ENCODE measurements at places on chromosomes 2 and 18.

GRCh38 chr2:139080244-139080643 is 300.1 kb upstream of the NXPH2 start:
- no peak for DNase-seq

- peak; percentile 1 for DNase-seq
These were observed 226.0 kb upstream of the LRRTM1 start for GRCh38 chr2:80530442-80531064.

GRCh38 chr2:86337244-86337835 is at the start of gene REEP1:
Gene REEP1 (minus strand): TSS chr2:86337626. CDS start chr2:86337510, 116 bp downstream.
- no peak for DNase-seq

GRCh38 chr2:16302431-16303272 is 362.3 kb downstream of the MYCN start:
- no peak for DNase-seq

DNA sequence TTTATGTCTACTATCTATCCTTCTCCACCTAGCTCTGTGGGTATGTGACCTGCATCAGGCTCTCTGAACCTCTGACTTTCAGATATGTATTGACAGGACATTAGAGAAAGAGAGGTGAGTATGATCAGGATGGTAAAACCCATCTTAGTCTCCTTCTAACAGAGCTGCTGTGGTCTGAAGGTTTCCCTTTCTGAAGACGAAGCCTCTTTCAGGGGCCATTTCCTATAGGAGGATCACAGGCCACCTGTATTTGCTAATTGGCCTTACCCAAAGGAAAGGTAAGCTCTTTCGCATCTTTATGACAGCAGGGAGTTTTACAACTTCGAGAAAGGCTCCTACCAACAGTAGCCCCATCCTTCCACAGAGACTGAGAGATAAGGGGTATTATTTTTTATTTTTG is 442.9 kb downstream of the KCNJ3 start:
- no peak for DNase-seq

GRCh38 chr2:108154366-108155061 is 85.3 kb upstream of the SULT1C3 start:
- DNase-seq, result no peak

- no peak for DNase-seq
These were observed 70.2 kb downstream of the NGEF start for GRCh38 chr2:232942831-232943230.

GRCh38 chr2:71309-72035 is 25.2 kb upstream of the FAM110C start:
- DNase-seq, result no peak

DNA sequence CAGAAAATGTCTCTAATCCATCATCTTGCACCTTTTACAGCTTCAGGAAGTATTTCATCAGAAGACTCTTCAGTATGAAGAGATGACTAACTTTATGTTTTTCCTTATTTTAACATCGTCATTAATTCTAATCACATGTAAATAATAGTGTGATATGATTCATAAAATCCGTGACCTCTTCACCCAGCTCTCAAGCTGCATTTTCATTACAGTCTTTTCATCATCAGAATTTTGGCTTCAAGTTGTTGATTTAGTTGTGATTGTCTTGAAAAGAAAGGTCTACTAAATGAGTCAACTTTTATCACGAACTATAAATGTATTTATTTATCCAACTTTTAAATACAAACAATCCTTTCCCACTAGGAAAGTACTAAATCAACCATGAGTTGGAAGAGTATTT is 410.3 kb downstream of the LRP1B start:
- DNase-seq, result no peak

GRCh38 chr2:42974721-42975717 is 182.6 kb upstream of the HAAO start:
- no peak for DNase-seq

GRCh38 chr2:73089270-73090030 is 17.9 kb upstream of the SFXN5 start:
- DNase-seq, result no peak

DNA sequence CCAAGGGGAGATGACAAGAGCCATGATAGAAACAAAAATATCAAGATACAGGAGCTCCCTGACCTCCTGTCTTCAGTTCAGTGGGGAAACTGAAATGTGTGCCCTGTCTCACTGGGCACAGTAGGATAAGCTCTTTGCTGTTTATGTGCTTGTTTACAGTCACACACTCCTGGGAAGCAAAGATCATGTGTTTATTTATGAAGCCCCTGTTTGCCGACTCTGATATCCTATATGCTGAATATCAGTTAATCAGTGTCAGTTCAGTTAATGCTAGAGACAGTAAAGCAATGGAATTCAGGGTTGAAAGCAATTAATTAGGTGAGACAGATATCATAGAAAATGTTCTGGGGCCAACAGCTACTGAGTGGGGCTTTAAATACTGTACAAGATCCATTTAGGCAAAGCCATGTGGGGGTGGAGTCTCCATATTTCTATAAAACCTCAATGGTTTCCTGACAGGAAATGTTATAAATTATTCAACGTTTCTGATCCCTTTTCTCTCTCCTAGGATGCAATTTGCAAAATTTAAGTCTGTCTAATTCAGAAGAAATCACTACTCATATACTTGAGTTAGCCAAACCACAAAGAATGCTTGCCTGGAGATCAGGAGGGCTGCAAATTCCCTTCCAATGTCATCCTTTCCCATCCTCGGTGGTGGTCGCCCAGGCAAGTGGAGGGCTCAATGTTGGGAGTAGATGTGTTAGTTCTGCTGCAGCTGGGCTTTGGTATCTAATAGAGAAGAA is 551.3 kb downstream of the CMPK2 start:
- no peak for DNase-seq

- DNase-seq, result no peak
These were observed 100.2 kb upstream of the UBXN4 start for GRCh38 chr2:135641156-135642068.

DNA sequence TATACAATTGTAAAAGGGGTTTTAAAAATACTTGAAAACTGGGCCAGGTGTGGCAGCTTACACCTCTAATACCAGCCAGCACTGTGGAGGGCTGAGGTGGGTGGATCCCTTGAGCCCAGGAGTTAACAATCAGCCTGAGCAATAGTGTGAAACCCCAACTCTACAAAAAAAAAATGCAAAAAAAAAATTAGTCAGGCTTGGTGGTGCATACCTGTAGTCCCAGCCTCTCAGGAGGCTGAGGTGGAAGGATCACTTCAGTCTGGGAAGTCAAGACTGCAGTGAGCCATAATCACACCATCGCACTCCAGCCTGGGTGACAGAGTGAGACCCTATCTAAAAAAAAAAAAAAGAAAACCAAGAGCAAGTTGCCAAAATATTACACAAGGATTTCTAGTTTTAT is 182.7 kb downstream of the UBE2E3 start:
- no peak for DNase-seq

DNA sequence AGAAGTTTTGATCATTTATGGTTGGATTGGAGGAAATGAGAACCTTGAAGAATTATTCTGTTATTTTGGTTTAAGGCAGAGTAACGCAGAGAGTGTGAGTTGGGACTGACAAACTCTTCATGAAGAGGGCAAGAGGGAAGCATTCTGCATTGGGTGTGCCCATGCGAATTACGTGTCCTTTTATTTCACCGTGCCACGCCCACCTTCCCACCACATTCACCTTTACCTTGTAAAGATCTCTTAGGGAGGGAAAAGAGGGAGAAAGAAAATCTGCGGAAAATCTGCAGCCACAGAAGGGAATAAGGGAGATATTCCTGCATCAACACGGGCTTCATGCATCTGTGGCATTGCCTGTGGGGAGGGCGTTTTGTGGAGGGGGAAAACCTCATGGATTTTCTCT is 31.8 kb downstream of the SLC9A4 start:
- no peak for DNase-seq

- DNase-seq, result no peak
These were observed 188.8 kb downstream of the ZEB2 start for GRCh38 chr2:144330951-144331673.

DNA sequence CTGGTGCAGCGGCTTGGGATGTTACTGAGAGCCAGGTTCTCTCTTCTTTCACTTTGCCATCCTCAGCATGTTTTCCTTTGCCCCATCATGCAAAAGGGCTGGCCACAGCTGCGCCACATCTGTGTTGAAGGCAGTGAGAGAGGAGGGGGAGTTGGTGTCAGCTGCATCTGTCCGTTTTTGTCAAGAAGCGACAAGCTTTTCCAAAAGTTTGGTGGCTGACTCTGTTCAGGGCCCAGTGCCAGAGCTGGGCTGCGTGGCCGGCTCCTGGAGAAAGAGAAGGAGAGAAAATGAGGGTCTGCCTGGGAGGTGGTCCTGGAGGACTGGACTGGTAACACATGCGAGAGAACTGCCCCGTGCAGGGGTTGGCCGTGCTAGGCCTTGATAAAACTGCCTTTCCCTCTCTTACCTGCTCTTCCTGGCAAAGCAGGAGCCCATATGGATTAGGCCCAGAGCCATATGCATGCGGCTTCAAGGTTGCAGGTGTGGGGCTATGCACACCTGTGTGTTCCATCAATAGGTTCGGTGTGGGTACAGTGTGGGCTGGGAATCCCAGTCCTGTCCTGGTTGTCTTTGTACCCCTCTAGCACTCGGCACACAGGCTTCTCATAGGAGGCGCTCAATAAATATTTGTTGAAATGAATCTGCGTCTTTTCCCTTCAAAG is 9.0 kb downstream of the RNF144A start:
- DNase-seq, result no peak

DNA sequence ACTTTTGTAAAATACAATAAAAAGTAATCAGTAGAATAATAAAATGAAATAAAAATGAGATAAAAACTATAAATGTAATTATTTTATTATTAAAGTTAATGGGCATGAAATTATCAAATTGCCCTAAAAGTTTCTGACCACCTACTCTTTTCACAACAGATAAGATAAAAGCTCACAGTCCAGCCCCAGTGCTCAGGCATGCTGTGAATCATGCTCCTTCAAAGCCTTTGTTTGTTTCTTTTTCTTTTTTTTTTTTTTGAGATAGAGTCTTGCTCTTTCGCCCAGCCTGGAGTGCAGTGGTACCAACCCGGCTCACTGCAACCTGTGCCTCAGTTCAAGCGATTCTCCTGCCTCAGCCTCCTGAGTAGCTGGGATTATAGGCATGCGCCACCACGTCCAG is 181.7 kb downstream of the ANKRD44 start:
- DNase-seq, result no peak

DNA sequence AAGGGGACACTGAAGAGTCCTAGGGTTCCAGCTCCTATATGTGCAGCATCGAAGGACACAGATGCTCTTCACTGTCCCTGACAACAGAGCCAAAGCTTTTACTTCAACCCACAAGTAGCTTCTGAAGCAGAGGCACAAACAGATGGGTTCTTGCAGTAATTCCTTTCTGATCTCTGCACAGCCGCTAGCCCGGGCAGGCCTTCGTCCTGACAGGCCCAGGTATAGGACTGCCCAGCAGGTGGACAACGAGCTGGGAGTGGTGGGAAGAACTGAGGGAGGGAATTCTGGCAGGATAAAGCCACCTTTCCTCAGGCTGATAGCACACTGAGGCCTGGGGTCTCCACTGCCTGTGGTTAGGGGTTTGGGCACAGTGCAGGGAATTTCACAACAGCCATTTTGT is 94.8 kb downstream of the RHOB start:
- no peak for DNase-seq

DNA sequence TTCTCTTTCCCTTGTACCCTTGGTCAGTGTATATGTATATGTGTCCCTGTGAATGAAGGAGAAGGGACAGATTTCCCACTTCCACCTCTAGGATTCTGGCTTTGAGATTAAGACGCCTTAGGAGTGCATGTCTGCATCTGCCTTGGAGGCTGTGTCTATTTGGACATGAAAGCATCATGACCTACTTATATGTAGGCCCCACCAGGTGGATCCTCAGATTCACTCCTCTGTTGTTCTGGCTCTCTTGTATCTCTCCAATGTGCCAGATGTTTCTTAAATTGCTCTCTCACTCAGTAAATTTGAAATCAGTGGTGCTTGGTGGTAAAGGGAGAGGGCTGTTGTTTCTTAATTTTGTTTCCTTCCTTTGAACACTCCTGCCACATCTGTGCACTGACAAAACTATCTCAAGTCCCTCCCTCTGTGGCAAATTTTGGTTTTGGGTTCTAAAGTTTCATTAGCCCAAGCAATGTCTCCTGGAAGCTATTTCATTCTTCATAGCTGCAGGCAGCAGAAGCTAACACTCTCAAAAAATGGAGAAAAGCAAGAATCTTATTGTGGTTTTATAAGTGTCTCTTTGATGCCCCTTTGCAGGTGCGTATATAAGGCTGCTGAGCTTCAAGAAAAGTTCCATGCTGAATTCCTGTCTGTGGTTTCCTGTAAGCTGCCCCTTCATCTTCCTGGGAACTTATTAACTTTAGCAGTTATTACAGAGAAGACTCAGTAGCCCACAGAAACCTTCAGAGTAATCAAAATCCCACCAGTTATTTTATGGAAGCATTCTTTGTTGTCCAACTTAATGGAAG is 179.7 kb upstream of the SETBP1 start:
- DNase-seq, result no peak

GRCh38 chr2:140338795-140339194 is 1558.6 kb upstream of the NXPH2 start:
- no peak for DNase-seq

- no peak for DNase-seq
These were observed 37.2 kb downstream of the ODC1 start for GRCh38 chr2:10410823-10411437.

- DNase-seq, result peak; percentile 47
These were observed 1.3 kb upstream of the DPYSL5 start for GRCh38 chr2:26846334-26847306.

GRCh38 chr2:43039376-43040080 is 186.9 kb downstream of the ZFP36L2 start:
- DNase-seq, result no peak

- no peak for DNase-seq
These were observed 414.2 kb downstream of the ZNF521 start for GRCh38 chr18:24937639-24938275.

- DNase-seq, result no peak
These were observed 505.4 kb upstream of the DDX18 start for GRCh38 chr2:117308861-117309770.

- DNase-seq, result no peak
These were observed 184.4 kb downstream of the KCNS3 start for GRCh38 chr2:18062892-18063291.

DNA sequence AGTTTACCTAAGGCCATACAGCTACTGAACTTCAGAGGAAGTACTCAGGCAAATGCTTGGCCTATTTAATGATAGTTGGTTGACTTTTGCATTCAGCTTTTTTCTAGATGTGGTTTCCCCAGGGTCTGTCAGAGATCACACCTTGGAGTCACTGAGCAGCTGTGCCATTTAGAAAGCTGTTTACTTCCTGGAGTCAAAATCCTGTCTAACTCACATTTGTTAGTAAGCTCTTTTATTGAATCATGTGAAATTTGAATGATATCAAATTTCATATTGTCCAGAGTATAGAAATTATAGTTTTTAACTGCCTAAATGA is 7.6 kb upstream of the TRIB2 start:
- no peak for DNase-seq

All from stimulated activated naive B cell treated with anti-CD40 and anti-IgM and Interleukin-4, amounts not matched to agents 10 μg/mL and 1 μg/mL and 100 μg/mL, for 72 hours (primary cell).